DND-41 (cell line): ENCODE measurements at places on chromosomes 7 and 10.

DNA sequence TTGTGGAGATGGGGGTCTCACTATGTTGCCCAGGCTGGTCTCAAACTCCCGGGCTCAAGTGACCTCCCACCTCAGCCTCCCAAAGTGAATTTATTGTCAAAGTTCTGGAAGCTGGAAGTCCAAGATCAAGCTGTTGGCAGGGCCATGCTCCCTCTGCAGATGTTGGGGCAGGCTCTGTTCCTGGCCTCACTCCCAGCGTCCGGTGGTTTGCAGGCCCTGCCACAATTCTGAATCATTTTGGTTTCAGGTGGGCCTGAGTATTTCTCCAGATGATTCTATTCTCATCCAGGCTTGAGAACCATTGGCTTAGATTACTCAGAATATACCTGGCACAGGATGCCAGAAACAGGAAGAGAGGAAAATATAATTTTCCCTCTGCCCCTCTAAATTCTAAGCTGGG is 737.4 kb downstream of the TNS3 start:
- DNase-seq = no peak

DNA sequence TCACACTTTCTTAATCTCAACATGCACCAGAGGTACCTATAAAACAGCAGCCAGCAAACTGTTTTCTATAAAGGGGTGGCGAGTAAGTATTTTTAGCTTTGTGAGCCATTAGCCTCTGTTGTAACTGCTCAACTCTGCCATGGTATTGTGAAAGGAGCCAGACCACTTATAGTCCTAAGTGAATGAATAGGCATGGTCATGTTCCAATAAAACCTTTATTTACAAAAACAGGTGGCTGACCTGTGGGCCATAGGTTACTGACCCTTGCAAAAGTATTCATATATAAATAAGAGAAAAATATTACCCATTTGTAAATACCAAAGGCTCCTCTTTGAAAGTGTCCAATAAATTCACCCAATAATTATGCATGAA is 50.3 kb downstream of the ICA1 start:
- DNase-seq = no peak

DNA sequence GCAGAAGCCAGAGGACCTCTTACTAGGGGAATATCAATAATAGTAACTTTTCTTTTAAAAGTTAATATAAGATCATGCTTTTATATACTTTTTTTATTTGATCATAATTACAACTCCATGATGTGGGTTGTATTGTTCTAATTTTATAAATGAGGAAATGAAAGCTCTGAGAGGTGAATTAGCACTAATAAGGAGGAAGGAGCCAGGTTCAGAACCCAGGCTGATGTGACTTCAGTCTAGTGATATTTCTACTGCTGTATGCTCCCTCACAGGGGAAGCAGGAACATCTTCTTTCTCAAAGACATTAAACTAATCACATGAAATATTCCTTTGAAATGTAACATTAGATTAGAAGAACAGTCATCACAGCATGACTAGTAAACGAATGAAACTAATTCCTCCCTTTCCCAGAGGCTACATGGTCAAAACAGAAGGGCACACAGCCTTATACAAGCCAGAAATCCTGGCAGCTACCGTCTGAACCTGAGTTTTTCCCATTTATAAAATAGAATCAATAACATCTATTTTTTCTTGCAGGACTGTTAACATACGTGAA is 81.4 kb upstream of the GJD4 start:
- DNase-seq = no peak

GRCh38 chr7:134448356-134449229 is 10.3 kb downstream of the AKR1B1 start:
- no peak for DNase-seq

- no peak for DNase-seq
Observed at GRCh38 chr7:96093435-96093834, 228.5 kb downstream of the SLC25A13 start.

DNA sequence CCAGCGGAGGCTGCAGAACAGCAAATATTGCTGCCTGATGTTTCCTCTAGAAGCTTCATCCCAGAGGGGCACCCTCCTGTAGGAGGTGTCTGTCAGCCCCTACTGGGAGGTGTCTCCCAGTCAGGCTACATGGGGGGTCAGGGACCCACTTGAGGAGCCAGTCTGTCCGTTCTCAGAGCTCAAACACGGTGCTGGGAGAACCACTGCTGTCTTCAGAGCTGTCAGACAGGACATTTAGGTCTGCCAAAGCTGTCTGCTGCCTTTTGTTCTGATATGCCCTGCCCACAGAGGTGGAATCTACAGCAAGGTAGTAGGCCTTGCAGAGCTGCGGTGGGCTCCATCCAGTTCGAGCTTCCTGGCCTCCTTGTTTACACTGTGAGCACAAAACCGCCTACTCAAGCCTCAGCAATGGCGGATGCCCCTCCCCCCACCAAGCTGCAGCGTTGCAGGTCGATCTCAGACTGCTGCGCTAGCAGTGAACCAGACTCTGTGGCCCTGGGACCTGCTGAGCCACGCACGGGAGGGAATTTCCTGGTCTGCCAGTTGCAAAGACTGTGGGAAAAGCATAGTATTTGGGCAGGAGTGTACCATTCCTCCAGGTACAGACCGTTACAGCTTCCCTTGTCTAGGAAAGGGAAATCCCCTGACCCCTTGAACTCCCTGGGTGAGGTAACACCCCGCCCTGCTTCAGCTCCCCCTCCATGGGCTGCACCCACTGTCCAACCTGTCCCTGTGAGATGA is 17.7 kb upstream of the MINDY3 start:
- no peak for DNase-seq

DNA sequence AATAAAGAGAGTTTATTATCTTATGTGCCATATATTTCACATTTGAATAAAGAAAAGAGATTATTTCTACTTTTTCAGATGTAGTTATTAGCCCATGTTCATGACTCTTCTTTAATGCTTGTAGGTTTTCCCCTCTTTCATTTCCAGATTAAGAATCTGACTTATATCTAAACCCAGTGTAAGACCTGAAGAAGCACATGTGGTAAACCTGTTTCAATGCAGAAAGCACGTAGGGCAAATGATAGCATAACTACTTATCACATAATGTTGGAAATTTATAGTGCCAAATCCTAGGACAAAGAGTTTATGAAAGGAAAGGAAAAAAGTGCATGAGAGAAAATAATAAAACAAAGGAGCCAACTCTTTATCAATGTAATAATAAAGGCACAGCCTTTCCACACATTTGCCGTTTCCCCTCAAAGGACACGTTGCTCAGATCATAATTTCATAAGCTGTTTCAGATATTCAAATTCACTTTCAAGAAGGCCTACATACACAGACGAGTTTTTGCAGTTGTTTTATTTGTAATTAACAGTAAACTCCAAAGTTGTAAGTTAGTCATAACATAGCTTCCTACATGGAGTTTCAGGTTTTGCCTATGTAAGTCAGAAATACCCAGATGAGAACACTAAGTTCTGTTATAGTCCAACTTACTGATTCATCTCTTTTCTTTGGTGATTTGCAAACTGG is 88.8 kb upstream of the MDFIC start:
- no peak for DNase-seq

GRCh38 chr7:99740573-99741440 is 5.8 kb upstream of the CYP3A7 start:
- DNase-seq = no peak

DNA sequence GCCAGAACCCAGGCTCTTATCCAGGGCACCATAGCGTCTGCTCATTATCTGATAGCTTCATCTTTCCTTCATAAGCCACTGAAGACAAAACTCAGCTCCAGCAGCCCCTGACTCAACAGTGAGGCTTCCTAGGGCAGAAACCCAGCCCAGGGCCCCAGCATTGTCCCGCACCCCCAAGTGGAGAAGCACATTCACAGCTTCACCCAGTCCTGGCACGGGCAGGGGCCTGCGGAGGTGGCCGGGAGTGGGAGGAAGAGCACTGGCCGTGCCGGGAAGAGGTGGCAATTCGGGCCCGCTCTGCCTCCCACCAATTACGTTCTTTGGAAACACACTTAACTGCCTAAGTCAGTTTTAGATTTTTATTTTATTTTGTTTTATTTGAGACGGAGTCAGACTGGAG is 10.3 kb upstream of the CALML5 start:
- no peak for DNase-seq

DNA sequence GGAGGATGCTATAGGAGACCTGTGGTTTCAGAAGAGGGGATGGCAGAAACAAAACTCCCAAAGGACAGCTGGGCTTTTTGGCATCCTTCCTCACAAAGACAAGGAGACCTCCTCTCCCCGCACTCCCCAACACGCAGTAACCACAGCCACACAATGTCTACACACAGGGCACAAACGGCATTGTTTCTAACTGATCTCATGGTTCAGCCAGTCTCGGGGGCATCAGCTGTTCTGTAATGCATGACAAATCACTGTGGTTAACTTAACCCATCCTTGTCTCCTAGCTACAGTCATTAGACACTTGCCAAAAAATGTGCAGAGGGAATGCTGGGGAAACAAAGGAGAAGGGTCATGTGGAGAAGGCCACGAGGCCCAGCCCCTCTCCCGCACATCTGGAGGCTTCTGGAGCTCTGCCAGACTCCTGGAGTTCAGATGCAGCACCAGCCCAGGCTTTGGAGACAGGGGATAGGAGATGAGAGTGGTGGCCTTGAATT is 7.6 kb upstream of the ADAMTS14 start:
- peak; percentile 23 for DNase-seq

DNA sequence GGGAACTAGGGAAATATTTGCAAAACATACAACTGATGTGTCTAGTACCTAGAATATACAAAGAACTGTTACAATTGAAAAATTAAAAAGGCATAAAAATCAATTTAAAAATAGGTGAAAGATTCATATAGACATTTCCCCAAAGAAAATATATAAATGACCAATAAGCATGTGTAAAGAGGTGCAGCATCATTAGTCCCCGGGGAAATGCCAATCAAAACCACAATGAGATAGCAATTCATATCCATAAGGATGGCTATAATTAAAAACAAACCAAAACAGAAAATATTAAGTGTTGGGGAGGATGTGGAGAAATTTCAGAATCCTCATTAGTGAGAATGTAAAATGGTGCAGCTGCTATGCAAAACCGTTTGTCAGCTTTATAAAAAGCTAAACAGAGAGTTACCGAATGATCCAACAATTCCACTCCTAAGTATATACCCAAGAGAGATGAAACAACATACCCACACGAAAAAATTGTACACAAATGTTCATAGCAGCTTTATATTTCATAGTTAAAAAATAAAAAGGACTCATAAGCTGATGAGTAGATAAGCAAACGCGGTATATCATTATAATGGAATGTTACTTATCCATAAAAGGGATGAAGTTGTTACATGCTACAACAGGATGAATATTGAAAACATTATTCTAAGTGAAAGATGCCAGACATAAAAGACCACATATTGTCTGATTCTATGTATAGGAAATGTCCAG is 210.1 kb upstream of the INHBA start:
- DNase-seq = no peak

DNA sequence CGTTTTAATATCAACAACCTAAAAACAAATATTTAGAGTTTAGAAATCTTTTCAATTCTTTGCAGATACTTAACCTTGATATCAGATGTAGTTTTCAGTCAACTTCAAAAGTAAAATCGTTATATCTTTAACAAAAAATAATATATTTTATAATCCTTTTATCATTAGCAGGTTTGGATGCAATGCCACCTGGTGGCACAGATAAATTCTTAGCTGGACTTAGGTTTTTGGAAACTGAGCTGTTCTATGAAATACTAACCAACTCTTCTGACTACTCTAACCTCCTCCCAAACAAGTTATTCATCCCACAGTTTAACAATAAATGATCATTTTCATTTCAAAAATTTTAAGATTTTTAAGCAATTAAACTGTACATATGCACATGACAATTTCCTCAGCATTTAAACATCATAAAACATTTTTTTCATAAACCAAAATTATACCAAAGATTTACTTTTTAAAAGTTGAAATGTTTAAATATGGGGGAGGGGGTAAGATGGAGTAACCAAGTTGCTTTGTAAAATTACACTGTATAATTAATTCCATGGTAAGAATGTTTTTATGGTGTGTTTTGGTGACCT is 56.9 kb downstream of the HIBADH start:
- DNase-seq = no peak

DNA sequence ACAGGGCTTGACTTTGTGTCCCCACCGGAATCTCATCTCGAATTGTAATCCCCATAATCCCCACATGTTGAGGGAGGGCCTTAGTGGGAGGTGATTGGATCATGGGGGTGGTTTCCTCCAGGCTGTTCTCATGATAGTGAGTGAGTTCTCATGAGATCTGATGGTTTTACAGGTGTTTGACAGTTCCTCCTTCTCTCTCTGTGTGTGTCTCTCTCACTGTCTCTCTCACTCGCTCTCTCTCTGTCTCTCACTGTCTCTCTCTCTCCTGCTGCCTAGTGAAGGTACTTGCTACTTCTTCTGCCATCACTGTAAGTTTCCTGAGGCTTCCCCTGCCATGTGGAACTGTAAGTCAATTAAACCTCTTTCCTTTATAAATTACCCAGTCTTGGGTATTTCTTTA is 289.8 kb upstream of the HABP2 start:
- no peak for DNase-seq

DNA sequence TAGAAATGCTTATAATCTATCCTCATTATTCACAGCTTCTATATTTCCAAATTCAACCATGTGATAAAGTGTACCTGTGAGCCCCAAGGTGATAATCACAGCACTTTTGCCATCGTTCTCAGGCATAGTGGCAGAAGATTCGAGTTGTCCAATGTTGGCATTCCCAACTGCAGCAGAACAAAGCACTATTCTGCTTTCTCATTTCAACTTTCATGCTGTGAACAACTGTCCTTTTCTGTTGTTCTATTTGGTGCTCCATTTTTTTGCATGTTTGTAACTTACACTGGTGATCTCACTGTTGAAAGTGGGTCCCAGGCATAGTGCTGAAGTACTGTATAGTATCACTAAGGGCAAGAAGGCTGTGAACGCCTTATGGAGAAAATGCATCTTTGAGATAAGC is 438.2 kb downstream of the PAXIP1 start:
- DNase-seq = no peak

- no peak for DNase-seq
Observed at GRCh38 chr7:92748495-92748894, 87.9 kb downstream of the CDK6 start.

DNA sequence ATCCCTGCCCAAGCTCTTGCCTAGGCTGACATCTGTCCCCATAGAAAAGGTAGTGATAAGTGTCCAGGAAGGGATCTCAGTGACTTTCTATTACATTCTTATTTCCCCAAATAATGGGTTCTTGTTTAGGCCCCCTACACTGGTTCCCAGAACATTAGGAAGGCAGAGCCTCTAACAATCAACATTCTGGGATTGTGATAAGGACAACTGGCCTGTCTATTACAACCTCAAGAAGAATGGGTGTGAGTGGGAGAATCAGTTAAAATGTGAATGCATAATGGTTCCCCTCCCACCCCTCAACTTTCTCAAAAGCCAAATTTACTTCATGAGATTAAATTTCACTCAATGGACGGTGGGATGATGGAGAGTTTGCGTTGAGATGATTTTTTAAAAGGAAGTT is 6.4 kb upstream of the ANKRD1 start:
- DNase-seq = no peak

- no peak for DNase-seq
Observed at GRCh38 chr7:89998554-89998953, 155.7 kb upstream of the STEAP1 start.

DNA sequence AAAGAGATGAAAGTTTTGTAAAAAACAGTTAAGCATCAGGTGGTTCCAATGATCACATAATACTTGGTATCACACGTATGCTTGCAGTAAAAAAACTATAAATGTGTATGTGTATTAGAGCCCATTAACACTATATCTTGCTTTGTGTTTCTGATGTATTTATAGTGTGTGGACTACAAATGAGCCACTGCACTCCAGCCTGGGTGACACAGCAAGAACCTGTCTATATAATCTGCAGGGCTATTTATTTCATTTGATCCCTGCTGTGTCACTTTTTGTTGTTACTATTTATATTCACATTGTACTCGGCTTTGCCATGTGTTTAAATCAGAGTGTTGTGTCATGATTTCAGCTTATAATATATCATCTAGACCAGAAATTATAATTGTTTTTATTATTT is 487.8 kb upstream of the TEX47 start:
- DNase-seq = no peak
